Activated CD4-positive, alpha-beta T cell treated with anti-CD3 and anti-CD28 coated beads for 4 hours (primary cell): ENCODE measurements at places on chromosomes 4 and X.

GRCh38 chr4:23333946-23334878 lies 555.6 kb downstream of the PPARGC1A start:
- peak; percentile 19 for DNase-seq

DNA sequence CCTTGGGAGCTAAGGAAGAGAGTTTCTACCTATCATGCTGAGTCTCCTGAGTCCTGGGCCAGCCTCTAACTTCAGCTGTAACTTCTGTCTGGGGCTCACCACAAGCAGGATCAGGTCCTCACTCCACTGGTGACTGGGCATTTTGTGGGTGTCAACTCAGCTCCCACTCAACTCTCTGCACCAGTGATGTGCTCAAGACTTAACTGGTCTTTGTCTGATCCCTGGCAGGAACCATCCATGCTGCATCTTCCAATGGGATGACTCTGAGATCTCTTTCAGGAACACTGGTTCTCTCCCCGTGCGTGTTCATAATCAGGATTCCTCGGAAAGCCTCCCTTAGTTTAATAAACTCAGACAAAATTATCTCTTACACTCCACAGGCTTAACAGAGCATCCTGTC lies 82.3 kb downstream of the COMMD8 start:
- DNase-seq = no peak

- DNase-seq = no peak
Observed at GRCh38 chrX:102491766-102492165, 20.2 kb upstream of the TCP11X2 start.

- no peak for DNase-seq
Observed at GRCh38 chrX:9335251-9335650, 129.6 kb upstream of the TBL1X start.

DNA sequence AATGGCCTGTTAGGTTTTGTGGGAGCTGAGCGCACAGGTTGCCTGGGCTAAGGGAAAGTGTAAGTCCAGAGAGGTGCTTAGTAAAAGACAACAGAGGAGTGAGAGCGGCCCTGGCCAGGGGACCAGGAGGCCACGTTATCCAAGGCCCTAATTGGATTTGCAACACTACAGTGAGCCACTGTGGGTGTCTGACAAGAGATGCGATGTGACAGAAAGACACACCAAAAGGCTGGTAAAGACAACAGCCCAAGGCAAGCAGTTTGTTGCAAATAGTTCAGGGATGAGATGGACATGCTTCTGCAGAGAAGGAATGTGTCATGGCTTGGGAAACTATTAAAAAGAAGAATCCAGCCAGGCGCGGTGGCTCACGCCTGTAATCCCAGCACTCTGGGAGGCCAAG lies 162.7 kb upstream of the KIT start:
- DNase-seq = no peak

DNA sequence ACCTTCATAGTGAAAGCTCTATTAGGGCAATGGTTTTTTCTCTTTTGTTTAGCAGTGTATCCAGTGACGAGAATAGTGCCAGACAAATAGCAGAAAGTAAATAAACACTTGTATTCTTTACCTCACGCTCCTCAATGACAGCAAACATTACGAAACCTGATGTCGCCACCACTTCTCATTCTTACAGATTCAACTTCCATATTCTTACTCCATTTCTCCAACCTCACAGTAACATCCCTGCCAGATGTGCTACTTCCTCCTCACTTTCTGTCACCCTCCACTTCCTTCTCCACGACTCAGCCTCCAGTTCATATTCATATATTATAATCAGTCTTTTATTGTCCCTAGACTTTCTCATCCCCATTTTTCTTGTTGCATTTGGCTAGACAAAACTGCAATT lies 1956.2 kb upstream of the AGA start:
- DNase-seq = no peak

GRCh38 chr4:47664051-47664826 lies 173.6 kb downstream of the CORIN start:
- no peak for DNase-seq

DNA sequence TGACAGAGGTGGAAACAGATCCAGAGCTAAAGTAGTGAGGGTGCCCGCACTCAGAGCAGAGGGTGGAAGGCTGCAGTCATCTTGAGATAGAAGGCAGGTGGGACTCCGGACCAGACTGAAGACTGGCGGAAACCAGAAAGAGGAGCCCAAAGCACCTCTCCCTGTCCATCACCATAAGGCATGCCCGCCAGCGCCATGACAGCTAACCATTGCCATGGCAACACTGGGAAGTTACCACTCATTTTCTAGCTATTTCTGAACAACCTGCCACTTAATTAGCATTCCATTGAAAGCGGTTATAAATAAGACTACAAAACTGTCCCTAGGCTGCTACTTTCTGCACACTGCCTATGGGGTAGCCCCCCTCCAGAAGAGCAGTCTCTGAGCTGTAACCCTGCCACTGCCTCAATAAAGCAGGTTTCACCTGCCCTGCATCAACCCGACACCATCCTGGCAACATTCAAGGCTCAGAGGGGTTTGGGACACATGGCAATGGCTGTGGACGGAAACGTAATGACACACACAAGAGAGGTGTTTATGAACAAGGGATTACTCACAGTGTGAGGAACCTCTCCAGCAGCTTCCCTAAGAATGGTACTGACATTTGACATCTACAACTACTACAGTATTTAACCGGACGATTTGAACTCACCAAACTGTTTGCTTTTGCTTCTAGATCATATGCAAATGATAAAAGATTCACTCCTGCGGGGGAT lies 27.8 kb upstream of the FGFBP2 start:
- DNase-seq = no peak

GRCh38 chrX:41870719-41871151 lies 52.6 kb downstream of the CASK start:
- DNase-seq = no peak

DNA sequence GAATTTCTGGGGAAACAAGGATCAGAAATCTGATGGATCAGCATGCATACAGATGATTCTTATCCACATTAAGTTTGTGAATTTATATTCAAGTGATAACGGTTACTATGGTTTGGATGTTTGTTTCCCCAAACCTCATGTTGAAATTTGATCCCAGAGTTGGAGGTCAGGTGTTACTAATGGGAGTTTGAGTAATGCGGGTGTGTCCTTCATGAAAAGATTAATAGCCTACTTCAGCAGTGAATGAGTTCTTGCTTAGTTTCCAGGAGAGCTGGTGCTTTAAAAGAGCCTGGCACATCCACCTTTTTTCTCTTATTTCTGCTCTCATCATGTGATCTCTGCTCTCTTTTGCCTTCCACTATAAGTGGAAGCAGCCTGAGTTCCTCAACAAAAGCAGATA lies 712.4 kb downstream of the IL1RAPL1 start:
- DNase-seq = no peak

GRCh38 chrX:49106930-49107329 lies 16.6 kb downstream of the GPKOW start:
- DNase-seq = no peak

DNA sequence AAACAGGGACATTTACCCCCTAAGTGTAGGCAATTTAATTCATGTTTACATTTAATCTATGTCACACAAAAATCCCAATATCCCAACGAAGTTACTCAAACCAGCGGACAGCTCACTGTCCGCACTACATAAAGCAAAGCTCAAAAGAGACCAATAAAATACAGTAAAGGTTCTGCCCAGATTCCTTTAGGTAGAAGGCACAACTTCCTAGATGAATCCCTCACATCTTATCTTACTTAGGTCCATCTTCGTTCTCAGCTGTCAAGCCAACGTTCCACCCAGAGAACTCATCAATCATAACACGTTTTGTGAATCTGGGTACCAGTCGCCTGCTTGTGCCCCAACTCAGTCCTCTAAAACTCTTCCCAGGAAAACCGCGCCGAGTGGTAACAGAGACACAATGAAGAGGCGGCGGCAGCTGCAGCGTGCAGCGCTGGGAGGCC lies 1.7 kb downstream of the HNRNPDL start:
- DNase-seq = no peak

GRCh38 chr4:1512738-1513660 lies 106.8 kb upstream of the NKX1-1 start:
- peak; percentile 46 for DNase-seq

- DNase-seq = no peak
Observed at GRCh38 chr4:138609943-138610350, 367.8 kb upstream of the SLC7A11 start.

DNA sequence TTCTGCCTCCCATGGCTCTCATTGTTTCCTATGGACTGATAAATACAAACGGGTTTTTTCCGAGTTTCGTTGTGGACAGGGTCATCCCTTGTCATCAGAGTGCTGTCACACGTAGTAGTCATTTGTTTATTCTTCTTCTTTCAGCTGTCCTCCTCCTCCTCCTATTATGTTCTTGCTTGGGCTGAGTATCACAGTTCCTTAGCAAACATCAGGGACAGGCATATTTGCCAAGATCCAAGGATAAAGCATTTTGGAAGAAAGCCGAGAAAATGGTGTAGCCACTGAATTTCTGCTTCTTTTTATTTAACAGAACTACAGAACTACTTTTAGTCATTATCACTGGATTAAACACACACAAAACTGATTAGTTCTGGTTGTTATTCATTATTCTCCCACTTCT lies 167.9 kb downstream of the MAML3 start:
- no peak for DNase-seq

DNA sequence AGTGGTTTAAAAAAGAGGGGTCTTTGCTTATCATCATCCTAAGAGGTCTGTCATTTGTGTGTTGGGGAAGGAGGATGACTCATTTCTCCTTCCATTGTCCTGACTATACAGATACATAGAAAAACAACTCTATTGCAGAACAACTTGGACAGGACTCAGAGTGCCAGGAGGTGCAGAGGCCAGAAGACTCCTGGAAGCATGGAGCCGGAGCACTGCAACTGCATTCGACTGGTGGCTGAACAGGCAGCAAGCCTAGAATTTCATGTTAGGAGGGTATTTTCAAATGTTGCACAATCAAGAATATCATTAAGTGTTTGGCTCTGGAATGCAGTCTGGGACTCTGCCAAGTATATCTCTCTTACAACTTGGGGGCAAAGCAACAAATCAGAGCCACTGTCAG lies 35.0 kb upstream of the MAML3 start:
- DNase-seq = no peak

DNA sequence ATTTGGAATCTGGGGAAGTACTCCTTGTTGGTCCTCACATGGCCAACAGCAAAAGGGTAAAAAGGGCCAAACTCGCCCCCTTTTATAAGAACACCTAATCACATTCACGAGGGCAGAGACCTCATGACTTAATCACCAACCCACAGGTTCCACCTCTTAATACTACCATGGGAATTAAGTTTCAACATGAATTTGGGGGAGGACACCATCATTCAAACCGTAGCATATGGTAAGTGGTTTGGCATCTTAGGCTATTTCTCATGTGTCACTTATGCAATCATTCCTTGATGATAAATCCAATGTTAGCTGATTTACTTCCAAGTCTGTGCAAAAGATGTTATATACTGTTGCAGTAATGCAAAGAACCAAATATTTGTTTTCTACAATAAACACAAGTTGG lies 302.9 kb upstream of the FAM241A start:
- no peak for DNase-seq

- no peak for DNase-seq
Observed at GRCh38 chrX:44071847-44072551, 98.8 kb upstream of the NDP start.

GRCh38 chr4:73275318-73275654 lies 16.7 kb upstream of the ANKRD17 start:
- DNase-seq = no peak

- no peak for DNase-seq
Observed at GRCh38 chrX:723781-724180, 93.2 kb downstream of the SHOX start.

DNA sequence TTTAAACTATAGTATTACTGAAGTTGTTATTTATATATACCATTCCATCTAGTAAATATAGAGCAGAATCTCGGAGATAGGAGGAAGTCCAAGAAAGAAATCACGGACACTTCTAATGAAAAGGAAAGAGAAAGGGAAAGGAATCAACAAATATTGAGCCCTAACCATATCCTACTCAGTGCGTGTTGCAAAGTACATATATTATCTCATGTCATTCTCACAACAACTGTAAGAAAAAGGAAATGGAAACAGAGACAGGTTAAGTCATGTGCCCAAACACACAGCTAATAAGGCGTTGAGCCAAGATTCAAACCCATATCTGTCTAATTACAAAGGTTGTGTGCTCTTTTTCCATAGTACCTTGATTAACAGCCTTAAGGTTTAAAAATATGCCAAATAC lies 16.0 kb downstream of the HTR2C start:
- DNase-seq = no peak

DNA sequence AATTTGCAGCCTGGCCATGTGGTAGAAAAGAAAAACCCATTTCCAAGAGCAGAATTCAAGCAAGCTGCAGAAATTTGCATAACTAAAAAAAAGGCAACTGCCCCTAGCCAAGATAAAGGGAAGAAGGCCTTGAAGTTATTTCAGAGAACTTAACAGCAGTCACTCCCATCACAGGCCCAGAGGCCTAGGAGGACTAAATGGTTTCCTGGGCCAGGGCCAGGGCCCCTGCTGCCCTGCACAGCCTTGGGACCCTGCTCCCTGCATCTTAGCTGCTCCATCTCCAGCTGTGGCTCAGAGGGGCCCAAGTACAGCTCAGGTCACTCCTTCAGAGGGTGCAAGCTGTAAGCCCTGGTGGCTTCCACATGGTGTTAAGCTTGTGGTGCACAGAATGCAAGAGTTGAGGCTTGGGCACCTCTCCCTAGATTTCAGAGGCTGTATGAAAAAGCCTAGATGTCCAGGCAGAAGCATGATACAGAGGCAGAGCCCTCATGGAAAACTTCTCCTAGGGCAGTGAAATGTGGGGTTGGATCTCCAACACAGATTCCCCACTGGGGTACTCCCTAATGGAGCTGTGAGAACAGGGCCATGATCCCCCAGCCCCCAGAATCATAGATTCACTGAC lies 6.7 kb upstream of the MID2 start:
- no peak for DNase-seq

GRCh38 chr4:173174594-173175012 lies 6.0 kb downstream of the GALNT7 start:
- DNase-seq = no peak

DNA sequence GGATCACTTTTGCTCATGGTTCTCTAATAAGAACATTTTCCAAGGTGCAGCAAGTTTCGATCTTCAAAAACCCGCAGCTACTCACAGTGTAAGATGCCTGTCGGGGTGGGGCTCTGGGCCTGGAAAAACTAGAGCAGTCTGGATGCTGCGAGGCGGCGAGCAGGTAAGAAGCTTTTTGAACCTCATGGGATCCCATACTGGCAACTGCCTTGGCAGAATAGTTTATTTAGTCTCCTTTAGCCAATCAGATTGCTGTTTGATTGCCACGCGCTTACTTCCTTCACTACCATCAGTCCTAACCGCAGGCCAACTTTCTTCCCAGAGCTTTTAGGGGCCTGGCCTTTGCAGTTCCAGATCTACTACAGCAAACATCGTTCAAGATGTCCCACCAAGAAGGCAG lies 61.3 kb upstream of the MAGEB10 start:
- DNase-seq = no peak

DNA sequence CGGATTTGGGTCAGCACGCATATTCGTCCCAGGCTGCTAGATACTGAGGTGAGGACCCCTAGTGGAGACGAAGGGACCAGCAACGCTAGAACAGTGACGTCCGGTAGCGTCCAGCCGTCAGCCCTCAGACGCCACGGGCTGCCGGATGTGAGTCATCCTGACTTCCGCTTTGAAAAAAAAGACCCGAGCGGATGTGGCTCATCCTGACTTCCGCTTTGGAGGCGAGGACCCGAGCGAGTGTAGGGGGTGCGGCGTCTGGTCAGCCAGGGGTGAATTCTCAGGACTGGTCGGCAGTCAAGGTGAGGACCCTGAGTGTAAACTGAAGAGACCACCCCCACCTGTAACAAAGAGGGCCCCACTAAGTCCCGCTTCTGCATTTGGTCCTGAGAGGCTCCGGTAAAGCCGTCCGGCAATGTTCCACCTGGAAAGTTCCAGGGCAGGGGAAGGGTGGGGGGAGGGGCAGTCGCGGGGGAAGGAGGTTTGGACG lies at the start of gene MAGEB2:
TSS of gene MAGEB2 (plus strand) at position 207 of the 487 bp plus-strand sequence. CDS start 3,018 bp downstream, outside the sequence.
- no peak for DNase-seq
